ENCODE measurements at places on chromosomes 1 and 21. TPM values are rescaled to one million over a fixed set of nuclear protein-coding genes. Genes with fewer than 3 reads are reported as not detected.

LAX1 gene
- polyA plus RNA-seq, result 14.0 TPM

IL12RB2 gene
- polyA plus RNA-seq, result 68.1 TPM

LCE4A gene
- polyA plus RNA-seq, result not detected

ASH1L gene
- polyA plus RNA-seq, result 27.0 TPM

INKA2 gene
- polyA plus RNA-seq, result 0.39 TPM

LENEP gene
- not detected for polyA plus RNA-seq
